Left cardiac atrium (tissue), 4 donors: ENCODE measurements at places on chromosomes 2 and 18.

GRCh38 chr2:233059797-233060500 lies at the start of gene INPP5D:
INPP5D (plus strand) TSS chr2:233060342; CDS start chr2:233060479, 137 bp downstream.
- DNase-seq = peak; percentile 53

GRCh38 chr2:20471148-20471547 lies 24.3 kb downstream of the RHOB start:
- DNase-seq = no peak

GRCh38 chr18:22983175-22983574 lies 50.0 kb downstream of the RBBP8 start:
- DNase-seq = no peak

GRCh38 chr2:191048073-191048472 lies 34.1 kb upstream of the STAT1 start:
- no peak for DNase-seq

GRCh38 chr2:107285621-107286299 lies 399.8 kb upstream of the ST6GAL2 start:
- DNase-seq = no peak
